ENCODE measurements at places on chromosomes 7 and 10.

DNA sequence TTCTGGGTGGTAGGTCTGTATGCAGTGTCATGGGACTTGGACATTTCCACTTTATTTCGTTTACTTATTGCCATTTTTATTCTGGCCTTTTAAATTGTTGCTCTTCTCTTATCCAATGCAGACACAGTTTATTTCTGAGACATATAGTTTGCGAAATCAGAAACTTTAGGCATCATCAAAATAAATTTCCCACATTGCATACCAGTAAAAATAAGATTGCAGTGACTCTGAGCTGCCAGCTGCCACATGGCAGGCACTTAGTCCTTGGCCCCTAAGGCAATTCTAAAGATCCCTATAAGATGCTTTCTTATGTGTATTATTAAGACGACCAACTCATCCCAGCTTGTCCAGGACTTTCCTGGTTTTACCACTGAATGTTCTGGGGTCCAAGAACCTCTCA is 81.8 kb upstream of the ANKRD1 start:
- DNase-seq = no peak

- DNase-seq = no peak
These were observed 3.1 kb upstream of the IRF5 start for GRCh38 chr7:128934361-128935341.

- DNase-seq = no peak
These were observed 32.1 kb downstream of the RBAK start for GRCh38 chr7:5077740-5078139.

DNA sequence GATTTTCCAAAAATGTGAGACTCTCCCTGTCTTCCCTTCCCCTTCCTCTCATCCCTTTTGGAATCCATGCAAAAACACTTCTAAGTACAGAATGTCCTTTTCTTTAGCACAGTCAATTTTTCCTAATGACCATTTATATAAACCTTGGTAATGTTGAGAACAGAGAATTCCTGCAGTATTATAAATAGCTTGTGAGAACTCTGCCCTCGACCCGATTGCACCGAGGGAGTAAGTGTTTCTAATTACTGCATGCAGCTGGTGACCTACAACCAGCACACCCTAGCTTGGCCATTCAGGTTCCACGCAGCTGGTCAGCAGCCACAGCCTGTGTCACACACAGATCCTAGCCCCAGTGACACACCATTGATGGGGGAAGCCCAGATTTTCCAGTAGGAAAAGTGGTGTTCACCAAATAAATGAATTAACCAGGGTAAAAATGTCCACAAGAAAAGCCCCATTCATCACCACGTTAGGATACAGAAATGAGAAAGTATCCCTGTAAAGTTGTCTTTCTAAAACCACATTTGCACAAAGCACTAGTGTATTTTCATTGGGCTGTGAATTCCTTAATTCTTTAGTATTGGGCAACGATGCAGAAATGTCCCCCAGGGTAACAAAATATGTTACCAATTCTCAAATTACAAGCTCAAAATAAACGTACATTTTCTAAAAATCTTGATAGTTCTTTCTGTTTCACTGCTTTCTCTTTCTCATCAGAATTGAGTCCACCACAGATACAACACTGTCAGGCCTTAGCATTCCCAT is 499.0 kb upstream of the KLF6 start:
- peak; percentile 76 for DNase-seq

GRCh38 chr7:155220903-155221302 is 76.8 kb upstream of the INSIG1 start:
- no peak for DNase-seq

- DNase-seq = peak; percentile 96
These were observed 208.7 kb upstream of the ZNF32 start for GRCh38 chr10:43857206-43857930.

DNA sequence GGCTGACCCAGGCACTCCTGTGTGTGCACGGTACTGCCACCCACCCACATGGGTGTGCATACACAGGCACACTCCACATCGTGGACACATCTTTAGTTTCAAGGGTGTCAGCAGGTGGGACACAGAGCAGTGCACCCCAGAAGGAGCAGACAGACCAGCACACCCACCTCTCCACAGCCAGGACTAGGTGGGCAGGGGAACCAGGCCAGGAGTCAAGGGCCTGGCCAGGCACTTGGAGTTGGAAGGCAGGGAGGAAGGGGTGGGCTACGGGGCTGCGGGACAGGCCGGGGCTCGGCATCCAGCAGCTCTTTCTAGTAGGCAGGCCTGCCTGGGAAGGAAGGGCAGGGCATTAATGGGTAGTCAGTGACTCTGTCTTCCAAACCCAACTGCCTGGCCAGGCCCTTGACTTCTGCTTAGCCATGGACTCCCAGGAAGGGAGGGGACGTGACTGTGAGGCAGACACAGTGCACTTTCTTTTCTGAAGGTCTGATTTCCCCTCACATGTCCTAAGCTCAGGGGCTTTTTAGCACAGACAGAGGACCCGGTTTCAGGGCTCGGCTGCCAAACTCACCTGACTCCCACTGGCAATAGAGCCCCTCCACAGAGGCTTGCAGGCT is 14.6 kb downstream of the RASGEF1A start:
- no peak for DNase-seq

GRCh38 chr10:113644185-113645120 is 19.4 kb downstream of the NRAP start:
- DNase-seq = peak; percentile 31

GRCh38 chr7:149846436-149847046 is 8.4 kb downstream of the ZNF862 start:
- DNase-seq = no peak

GRCh38 chr7:100157334-100158228 is 942 bp downstream of the TRAPPC14 start:
- no peak for DNase-seq

GRCh38 chr7:151542606-151543130 is 23.0 kb upstream of the RHEB start:
- no peak for DNase-seq

- DNase-seq = no peak
These were observed 80.2 kb downstream of the KMT2C start for GRCh38 chr7:152355474-152356057.

DNA sequence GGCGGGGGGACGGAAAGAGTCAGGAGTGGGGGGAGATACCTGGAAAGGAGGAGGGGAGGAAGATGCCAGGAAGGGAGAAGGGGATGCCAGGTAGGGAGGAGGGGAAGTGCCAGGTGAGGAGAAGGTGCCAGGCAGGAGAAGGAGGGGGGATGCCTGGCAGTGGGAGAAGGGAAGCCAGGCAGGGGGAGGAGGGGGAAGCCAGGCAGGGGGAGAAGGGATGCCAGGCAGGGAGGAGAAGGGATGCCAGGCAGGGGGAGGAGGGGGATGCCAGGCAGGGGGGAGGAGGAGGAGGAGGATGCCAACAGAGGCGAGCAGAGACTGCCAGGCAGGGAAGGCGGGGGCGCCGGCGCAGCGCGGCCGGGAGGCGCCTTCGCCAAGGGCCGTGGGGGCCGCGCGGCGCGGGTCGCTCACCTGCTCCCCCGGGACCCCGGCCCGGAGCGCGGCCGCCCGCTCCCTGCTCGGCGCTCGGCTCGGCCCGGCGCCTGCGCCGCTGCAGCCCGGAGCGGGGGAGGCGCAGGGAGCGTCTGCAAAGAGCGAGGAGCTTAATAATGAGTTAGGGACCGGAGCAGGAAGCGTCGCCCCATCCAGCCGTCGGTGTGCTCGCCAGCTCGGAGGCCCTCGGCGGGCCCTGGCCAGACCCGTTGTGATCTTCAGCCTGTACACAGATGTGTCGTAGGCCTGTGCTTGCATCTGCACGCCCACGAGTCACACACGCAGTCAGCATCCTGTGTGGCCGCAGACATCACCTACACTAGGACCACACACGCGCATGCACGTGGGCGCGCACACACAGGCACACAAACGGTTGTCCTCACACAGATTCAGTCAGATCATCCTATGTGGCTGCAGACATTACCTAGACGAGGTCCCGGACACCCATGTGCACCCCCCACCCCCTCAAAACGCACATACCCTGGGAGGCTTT is 28.4 kb upstream of the SMARCD3 start:
- peak; percentile 70 for DNase-seq

DNA sequence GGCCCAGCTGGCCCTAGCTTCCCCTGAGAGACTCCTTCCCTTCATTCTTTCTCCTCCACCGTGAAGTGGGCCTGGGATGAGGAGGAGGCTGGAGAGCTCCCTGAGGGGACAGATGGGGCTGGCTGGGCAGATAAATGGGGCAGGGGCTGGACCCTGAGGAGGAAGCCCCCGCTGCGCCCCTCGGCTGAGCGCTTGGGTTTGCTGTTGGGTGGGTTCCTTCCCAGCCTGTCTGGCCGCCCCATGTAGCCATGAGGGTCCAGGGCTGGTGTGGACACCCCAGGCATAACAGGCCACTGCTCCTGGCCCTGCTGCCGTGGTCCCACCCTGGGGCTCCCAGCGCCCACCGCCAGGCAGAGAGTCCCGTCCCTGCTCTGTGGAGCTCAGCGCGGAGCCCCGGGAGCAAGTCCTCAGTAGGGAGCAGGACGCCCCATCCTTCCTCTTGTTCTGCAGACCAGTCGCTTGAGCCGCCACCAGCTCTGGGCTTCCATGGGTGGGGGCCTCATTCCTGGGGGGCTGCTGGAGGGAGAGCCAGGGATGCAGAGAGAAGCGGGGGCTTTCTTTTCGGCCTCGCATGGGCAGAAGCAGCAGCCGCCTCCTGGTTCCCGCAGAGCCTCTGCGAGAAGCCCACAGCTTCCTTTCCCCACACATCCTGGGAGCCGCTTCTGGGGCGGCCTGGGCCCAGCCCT is 266.4 kb upstream of the TCERG1L start:
- DNase-seq = no peak

DNA sequence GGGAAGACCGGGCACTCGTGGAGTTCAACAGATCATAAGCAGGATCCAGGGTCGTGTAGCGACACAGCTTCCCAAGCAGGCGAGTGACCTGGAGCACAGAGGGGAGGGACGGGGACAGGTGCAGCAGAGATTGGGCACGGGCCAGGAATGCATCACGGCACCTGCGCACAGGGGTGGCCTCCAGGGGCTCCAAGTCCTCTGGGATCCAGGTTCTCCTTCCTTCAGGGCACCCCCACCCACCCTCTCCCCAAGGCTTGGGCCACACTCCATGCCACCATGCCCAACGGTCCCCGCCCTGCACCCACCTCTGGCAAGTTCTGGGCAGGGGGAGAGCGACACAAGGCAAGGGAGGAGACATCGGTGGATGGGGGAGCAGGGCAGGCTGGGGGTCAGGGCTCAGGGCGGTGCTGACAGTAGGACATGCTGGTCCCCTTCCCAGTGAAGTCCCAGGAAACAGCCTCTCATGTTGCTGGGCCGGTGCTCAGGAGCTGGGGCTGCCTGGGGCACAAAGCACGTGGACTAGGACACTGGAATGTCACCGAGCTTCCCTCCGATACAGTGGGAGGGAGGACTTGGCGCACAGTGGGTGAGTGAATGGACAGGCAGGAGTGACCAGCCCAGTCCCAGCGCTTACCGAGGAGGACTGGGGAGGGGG is 597.3 kb downstream of the PTPRN2 start:
- DNase-seq = no peak

- no peak for DNase-seq
These were observed 196.1 kb upstream of the KLF14 start for GRCh38 chr7:130929896-130930659.

- DNase-seq = no peak
These were observed 614.2 kb upstream of the FOXK1 start for GRCh38 chr7:4067874-4068273.

DNA sequence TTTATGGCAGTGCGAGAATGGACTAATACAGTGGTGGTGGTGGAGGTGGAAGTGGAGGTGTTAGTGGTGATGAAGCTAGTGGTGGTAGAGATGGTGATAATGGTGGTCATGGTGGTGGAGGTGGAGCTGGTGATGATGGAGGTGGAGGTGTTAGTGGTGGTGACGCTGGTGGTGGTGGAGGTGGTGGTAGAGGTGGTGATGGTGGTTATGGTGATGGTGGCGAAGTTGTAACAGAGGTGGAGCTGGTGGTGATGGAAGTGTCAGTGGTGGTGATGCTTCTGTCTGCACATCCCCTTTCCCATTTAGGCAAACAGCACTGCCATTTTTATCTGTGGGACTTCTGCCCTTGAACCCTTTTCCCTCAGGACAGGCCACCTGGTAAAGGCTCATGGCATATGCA is 7.4 kb upstream of the PTPRN2 start:
- peak; percentile 14 for DNase-seq

DNA sequence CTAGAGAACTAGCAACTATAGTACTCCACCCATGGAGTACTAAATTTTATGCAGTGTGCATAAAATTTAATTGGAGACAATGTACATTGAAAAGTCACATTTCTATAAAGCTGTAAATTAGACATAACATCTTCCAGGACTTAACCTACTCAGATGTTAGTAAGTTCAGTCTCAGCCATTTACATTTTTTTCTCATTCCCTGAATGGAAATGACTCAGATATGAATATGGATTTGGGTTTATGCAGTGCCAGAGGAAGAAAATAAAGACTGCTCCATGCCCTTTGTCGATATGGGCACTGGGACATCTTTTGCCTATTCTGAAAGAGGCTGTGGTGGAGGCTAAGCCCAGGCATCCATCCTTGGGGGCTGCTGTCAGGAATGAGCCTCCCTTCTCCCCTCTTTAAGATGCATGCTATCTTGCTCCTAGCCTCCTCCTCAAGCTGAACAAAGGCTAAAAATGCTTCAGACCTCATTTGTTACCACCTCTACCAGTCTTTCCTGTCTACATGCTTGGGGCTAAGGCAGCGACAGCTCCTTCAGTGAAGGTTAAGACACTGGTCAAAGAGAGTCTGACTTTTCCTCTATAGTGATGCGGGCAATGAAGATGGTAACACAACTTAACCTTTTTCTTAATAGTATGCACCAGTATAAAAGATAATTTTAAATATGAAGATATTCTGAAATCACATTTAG is 486.8 kb upstream of the ANKRD30A start:
- peak; percentile 10 for DNase-seq

DNA sequence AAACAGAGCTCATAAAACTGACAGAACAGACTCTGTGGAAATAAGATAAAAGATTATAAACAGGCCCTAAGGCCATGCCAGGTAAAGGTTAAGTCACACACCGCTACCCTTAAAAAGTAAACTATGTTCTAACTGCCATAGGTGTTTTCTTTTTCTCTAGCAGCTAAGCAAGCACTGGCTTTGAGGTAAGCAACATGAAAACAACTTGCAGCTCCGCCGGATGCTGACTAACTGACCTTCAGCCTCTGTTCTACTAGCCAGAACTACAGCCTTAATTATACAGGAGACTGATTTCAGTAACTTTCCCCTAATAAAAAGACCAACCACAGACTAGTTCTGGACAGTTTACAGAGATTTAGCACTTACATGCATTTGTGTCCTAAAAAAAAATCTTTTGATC is 708.3 kb downstream of the CCSER2 start:
- no peak for DNase-seq
